Muscle of back (tissue), 13 donors: ENCODE measurements at places on chromosomes 13 and 19. TPM values are rescaled to one million over a fixed set of nuclear protein-coding genes. Genes with fewer than 3 reads are reported as not detected.

CYP4F8 gene
- polyA plus RNA-seq, result not detected

PCDH20 gene
- 0.57 TPM for polyA plus RNA-seq

AMER2 gene
- 0.04 TPM for polyA plus RNA-seq

ATCAY gene
- 1.3 TPM for polyA plus RNA-seq

RNF113B gene
- polyA plus RNA-seq, result not detected

EFNB2 gene
- 23.7 TPM for polyA plus RNA-seq

PLK5 gene
- polyA plus RNA-seq, result 0.07 TPM

ADGRE3 gene
- polyA plus RNA-seq, result not detected

ATP7B gene
- polyA plus RNA-seq, result 6.8 TPM

COL4A1 gene
- polyA plus RNA-seq, result 663 TPM

THSD1 gene
- polyA plus RNA-seq, result 25.3 TPM

PSG11 gene
- polyA plus RNA-seq, result 1.2 TPM

SHISA7 gene
- polyA plus RNA-seq, result 0.14 TPM

CFAP97D2 gene
- polyA plus RNA-seq, result not detected

LILRB1 gene
- 1.2 TPM for polyA plus RNA-seq

SIAH3 gene
- 0.09 TPM for polyA plus RNA-seq

POLR2I gene
- polyA plus RNA-seq, result 41.1 TPM

MEF2B gene
- polyA plus RNA-seq, result 0.94 TPM

TBXA2R gene
- 2.6 TPM for polyA plus RNA-seq

AP1M1 gene
- 36.3 TPM for polyA plus RNA-seq

HTR2A gene
- polyA plus RNA-seq, result 0.38 TPM

LILRA1 gene
- polyA plus RNA-seq, result 0.65 TPM

MTUS2 gene
- 18.3 TPM for polyA plus RNA-seq

OR7A5 gene
- polyA plus RNA-seq, result 0.30 TPM

EDDM13 gene
- 2.7 TPM for polyA plus RNA-seq

CEACAM1 gene
- 2.4 TPM for polyA plus RNA-seq

TIMM13 gene
- 113 TPM for polyA plus RNA-seq

TNNT1 gene
- 1,145 TPM for polyA plus RNA-seq

LGALS7 gene
- polyA plus RNA-seq, result not detected

DLEU7 gene
- polyA plus RNA-seq, result 0.29 TPM

CEACAM4 gene
- polyA plus RNA-seq, result not detected

LGALS7B gene
- polyA plus RNA-seq, result 90.7 TPM

SLC17A7 gene
- 1.4 TPM for polyA plus RNA-seq

EPSTI1 gene
- 2.0 TPM for polyA plus RNA-seq

SHC2 gene
- 49.7 TPM for polyA plus RNA-seq

ZNF599 gene
- polyA plus RNA-seq, result 5.9 TPM

SSBP4 gene
- polyA plus RNA-seq, result 119 TPM

LHFPL6 gene
- 70.7 TPM for polyA plus RNA-seq
